ENCODE measurements at places on chromosomes 3 and 15.

GRCh38 chr3:171176244-171176933 lies 149.9 kb upstream of the SLC2A2 start:
- DNase-seq, result no peak

DNA sequence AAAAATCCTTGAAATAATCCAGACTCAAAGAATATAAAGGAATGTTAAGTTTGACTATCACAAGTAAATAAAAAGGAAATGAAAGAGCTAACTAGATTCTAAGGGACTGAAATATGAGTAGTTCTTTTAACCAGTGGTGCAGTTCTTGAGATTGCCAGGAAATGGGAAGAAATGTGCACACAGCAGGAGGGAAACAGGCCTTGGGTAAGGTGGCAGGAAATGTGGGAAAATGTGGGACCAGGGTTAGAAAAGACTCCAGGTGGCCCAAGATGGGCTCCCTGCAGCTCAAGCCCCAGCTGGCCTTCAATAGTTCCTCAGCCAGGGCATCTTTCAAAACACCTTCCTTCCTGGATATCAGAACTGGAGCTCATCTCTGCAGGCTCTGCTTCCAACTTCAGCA lies 181.3 kb downstream of the ISL2 start:
- DNase-seq, result no peak

- no peak for DNase-seq
These were observed 72.8 kb downstream of the POLQ start for GRCh38 chr3:121473001-121473400.

DNA sequence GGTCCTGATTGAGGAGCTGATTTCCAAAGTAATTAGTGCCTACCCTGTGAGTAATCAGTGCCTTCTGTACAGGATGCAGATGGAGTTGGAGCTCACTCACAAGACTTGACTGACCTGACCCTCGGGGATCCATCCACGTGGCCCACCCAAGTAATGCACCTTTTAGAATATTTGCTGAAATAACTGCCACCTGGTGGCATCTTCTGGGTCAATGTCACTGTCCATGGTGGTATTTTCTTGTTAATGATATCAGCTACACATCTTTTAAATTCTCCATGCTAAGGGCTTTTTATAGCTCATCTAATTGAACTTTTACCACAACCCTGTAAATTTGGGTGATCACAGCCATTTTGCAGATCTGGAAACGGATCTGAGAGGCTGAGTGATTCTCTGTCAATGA lies 74.3 kb upstream of the ANKRD34C start:
- no peak for DNase-seq

DNA sequence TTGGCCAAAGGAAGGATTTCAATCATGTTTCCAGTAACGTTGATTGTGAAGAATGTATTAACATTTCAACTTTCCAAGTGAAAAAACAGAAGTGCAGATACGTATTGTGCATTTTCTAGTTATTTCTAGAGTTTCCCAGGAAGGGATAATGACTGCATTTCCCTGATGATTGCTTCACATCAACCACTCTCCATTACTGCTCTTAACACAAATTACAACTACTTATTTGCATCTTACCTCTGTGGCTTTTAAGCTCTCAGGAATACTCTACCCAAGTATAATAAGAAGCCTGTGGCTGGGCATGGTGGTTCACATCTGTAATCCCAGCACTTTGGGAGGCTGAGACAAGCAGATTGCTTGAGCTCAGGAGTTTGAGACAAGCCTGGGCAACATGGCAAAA lies 582.5 kb downstream of the ZNF385D start:
- DNase-seq, result no peak

DNA sequence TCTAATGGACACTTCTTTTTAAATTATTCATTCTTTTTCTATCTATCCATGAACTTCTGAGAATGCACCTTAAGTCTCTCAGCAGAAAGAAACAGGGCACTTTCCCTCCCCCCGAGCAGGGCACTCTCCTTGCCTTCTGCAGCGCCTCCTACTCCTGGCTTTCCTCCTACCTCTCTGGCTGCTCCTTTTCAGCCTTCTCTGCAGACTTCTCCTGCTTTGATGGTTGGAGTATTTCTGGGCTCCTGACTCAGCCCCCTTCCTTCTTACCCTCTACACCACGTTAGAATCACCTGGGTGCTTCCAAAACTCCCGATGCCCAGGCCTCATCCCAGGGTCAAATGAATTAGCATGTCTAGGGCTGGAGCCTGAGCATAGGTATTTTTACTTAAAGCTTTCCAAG lies 3.4 kb downstream of the SCN5A start:
- DNase-seq, result no peak

DNA sequence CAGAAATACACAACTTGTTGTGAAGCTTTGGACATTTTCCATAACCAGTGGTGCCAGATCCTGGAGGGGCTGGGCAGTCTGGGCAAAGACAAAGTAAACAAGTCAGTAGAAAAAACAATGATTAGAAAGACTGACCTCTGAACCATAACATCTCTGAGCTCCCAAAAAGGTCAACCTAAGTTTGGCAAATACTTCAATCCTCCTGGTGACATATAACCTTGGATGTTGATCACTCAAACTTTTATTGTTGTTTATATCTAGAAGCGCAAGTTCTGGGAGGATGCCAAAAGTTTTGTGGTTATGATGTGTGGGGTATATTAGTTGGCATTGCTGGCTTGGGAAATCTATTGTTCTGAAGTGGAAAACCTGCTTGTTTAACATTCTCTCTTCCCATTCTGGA lies 257.7 kb downstream of the DIPK2A start:
- DNase-seq, result no peak

- DNase-seq, result no peak
These were observed 11.1 kb upstream of the CHRNB4 start for GRCh38 chr15:78651930-78652615.

- peak; percentile 34 for DNase-seq
These were observed 104.5 kb downstream of the ZMAT3 start for GRCh38 chr3:178967177-178967532.

- DNase-seq, result no peak
These were observed 4.3 kb downstream of the SNX33 start for GRCh38 chr15:75651810-75652543.

GRCh38 chr15:76172782-76173181 lies 113.0 kb downstream of the TMEM266 start:
- DNase-seq, result no peak

- peak; percentile 54 for DNase-seq
These were observed 9.3 kb downstream of the CCDC33 start for GRCh38 chr15:74245342-74245931.

GRCh38 chr3:40557575-40558161 lies 32.9 kb downstream of the ZNF621 start:
- DNase-seq, result no peak

DNA sequence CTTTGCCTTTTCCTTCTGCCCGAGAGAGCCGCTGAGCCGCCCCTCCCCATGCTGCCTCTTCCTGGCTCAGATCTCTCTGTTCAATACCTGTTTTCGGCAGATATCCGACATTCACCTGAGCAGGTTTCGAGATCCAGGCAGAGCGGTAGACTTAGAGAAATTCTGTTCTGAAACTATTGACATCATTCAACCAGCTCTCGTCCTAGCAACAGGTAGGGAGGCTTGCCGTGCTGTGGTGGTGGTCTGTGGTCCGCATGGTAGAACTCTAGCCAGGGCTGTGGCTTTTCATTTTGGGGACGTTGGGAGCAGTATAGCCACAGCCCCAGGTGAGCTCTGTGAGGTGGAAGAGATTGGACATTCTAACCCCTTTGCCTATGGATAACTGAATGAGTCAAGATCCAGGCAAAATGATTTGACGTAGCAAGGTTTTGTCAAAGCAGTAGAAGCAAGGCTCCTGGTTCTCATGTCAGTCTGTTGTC lies 810 bp downstream of the TMEM62 start:
- DNase-seq, result no peak

- no peak for DNase-seq
These were observed 60.3 kb downstream of the CMSS1 start for GRCh38 chr3:99878005-99878404.

DNA sequence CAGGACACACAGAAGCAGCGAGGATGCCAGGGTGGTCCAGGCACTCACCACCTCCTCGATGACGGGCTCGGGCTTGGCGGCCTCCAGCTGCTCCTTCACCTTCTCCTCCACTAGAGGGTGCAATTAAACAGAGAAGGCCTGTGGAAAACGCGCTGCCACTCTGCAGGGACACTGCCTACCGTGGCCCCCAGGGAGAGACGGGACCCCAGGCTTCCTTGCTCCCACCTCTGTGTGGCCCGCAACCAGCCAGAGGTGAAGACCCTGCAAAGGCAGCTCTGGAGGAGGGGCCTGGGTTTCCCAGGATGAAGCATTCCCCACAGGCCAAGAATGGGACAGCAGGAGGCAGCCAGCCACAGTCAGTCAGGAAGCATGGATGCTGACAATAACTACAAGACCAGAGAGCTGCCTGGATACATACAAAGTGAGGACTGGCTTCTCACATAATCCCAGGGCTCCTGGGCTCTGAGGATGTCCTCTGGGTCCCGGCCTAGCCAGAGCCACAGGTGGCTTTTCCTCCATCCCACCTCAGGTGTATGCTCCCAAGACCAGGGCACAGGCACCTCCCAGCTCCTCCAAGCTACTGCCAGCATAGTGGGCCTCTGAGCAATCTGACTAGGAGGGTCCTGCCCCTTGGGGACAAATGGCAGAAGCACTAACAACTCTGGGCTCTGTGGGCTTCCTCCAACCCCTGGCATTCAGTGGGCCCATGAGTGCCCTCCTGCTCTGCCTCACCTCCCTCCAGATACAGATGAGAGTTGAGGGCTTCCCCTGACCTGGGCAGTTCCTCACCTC lies 46.2 kb downstream of the PTH1R start:
- DNase-seq, result no peak

GRCh38 chr3:150146991-150147761 lies 176.5 kb upstream of the PFN2 start:
- DNase-seq, result no peak

DNA sequence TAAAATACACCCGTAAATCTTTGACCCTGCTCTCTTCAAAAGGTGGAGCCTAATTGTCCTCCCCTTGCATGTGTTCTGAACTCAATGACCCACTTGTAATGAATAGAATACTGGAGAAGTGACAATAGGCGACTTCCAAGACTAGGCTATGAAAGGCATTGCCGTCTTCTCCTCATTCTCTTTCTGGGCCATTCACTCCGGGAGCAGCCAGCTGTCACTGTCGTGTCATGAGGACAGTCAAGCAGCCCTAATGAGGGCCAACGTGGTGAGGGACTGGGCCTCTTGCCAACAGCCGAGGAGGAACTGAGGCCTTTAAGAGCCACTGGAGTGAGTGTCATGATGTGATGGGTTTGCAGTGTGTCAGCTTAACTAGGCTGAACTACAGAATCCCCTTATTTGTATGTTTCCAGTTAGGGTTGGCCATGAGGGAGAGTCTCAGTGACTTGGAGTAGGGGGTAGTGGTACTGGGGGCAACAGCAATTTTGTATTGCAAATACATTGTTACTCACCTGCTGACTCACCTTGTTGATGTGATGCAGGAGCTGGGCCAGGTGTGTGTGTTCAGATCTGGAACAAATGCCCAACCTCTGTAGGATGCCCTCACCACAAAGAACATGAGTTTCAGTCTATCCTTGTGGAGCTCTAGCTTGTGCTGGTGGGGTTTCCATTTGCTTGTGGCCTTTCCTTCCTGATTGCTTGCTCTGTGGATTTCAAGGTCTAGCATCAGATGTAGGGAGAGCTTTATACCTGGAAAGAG lies 188.5 kb upstream of the PROK2 start:
- no peak for DNase-seq

DNA sequence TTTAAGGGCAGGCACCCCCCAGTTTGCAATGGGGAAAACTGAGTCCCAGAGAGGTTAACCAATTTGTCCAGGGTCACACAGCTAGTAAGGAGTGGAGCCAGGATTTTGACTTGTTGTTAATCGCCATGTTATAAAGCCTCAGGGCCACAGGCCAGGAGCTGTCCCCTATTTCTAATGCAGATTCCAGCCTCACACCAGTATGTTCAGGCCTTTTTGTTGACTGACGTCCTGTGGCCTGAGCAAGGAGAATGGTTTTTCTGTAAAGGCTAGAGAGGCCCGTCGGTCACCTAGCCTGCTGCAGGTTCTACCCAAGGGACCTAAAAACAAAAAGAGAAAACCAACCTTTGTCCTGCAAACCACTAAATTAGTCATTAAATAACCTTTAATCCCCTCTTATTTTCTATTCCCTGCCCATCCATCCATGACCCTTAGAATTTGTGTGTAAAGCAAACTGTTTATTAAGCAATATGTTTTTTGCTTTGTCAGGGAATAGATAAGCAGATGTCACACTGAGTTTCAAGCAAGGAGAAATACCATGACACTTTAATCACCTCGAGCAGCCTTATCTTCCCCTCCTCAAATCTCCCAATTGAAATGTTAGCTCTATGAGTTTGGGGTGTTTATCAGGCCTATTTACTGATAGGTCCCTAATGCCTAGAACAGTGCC lies 14.1 kb downstream of the ACOX2 start:
- no peak for DNase-seq

GRCh38 chr3:186362988-186363387 lies 954 bp upstream of the DGKG start:
- DNase-seq, result no peak

DNA sequence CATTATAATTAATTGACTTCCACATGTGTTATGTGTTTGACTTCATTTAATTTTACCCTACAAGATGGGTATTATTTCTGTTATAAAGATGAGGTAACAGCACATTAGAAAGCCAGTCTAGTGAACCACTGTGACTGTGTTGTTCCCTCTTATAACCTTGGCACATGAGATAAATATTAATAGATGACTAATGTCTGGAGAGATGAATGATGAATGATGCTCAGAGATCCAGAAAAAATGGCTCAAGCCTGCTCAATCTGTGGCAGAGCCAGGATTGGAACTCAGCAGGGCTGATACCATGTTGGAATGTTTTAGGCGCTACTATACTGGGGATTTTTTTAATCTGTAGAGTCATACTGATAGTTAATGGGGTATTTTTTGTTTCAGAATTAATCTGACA lies 118.8 kb upstream of the PTX3 start:
- DNase-seq, result no peak

DNA sequence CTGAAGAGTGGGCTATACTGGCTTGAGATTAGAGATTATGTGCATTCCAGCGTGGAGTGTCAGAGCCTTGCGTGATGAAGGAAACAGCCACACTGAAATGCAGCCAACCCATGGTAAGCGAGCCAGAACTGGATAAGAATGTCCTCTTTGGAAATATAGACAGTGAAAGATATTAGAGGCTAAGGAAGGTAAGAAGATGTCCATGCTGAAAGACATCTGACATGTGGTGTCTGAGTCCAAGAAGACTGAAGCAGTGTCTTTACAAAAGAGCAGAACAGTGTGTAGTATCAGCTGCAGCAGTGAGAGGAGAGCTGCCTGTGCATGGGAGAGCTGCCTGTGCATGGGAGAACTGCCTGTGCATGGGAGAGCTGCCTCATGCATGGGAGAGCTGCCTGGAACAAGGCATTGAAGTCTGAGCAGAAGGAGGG lies 672.2 kb downstream of the DIPK2A start:
- no peak for DNase-seq
